ENCODE measurements at places on chromosomes 16 and 17.
A peak's percentile ranks its signal among the peaks of the same experiment; 100 is the strongest.

DNA sequence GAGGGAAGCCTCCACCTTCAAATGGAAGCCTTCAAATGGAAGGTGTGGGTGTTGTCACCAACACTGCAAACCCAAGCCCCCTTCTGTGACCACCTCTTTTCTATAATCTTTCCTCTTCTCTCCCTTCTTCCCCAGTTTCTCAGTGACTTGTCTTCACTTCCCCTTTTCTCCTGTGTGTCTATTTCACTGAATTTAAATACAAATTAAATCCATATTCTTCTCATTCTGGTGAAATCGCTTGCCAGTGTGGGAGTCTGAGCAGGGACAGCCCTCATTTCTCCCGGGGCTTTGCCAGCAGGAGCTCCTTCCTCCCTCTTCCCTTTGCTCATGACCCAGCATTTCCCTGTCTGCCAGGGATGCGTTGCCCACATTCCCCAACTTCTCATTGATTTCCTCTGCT, 6.4 kb upstream of the ITGAX start:
- no peak for DNase-seq

DNA sequence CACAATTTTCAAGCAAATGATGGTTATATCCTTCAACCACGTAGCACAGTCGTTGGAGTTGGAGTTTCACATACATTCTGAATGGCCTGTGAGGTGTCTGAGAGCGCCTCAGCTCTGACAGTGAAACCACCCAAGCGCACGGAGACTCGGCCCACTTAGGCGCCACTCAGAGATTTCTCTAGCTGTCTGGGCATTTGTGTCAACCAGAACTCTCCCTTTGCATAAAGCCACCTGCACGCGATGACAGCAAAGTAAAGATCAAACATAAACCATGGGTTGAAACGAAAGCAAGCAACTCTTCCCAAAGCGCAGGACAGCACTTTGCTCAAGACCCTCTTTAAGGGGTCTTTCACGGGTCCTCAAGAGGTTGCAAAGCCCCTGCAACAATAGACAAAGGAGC, 533 bp downstream of the SLC6A4 start:
- DNase-seq, result no peak

DNA sequence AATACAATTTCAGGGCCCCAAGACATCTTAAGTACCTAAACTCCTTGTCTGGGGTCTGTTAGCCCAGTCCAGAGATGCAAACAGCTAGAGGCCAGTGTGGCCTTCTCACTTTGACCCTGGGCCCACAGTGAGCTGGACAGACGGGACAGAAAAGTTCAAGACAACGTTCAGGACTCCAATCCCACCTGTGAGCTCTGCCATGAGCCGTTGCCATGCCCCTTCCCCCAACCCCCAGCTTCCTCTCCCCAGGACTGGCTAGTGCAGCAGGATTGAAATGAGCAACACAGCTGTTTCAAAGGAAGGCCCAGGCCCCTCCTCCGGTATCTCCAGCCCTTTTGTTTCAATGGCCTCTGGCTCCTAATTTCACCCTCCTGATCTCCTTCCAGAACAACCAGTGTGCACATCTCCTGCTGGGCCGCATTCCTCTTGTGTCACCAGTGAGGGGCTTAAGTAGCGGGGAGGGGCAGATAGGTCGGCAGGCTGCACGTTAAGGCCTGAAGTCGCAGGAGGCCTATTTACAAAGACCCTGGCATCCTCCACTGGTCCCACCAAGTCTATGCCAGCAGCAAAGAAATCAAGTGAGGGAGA, 11.3 kb downstream of the AXIN2 start:
- DNase-seq, result no peak

- peak; percentile 87 for DNase-seq
Observed at GRCh38 chr17:41930009-41930832, at the start of gene ODAD4. Gene ODAD4, plus strand, starts transcription at chr17:41930617. Its CDS starts 107 bp downstream, at chr17:41930724.

Measured in stimulated activated CD4-positive, alpha-beta T cell treated with anti-CD3 and anti-CD28 coated beads, Interleukin-1b, Interleukin-23, amount 100 ng/mL, for 1 hour (primary cell).